ENCODE measurements at places on chromosomes 3 and 15.

DNA sequence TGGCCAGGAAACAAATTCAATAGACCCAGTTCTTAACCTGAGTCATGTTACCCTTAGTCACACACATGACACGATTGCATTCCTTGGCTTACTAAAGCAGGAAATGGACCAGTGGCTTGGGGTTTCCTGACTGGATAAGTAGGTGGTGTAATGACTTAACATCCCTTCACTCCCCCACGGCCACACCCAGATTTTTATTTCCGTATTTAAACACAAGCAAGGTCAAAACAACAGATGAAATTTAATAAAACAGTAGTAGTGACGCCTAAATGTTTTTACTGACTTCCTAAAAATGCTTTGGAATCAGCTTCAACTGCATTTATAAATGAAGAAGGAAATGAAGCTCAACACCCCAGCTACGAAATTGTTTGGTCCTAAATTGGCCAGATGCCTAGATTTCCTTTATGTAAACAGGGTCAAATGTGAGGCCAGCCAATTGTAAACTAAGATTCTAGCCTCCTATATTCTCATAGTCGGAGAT is 324.3 kb downstream of the CHST2 start:
- DNase-seq = peak; percentile 99

- peak; percentile 75 for DNase-seq
Measured at GRCh38 chr3:124599779-124600693, 130.2 kb upstream of the UMPS start.

DNA sequence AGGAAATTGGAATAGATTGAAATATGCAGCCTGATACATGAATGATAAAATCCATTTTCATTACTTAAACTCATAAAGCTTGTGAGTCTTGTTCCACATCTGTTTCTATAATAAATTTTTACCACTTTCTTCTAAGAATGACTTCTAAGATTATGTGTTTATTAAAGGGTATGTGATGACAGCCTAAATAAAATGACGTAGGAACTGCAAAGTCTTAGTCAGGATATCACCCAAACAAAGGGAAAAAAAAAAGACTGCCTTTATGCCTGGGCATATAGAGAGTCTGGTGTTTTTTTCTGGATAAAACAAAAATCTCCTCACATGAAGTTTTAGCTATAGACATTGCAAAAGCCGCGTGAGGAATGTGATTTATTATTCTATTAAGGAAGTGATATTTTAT is 844.0 kb downstream of the DIPK2A start:
- DNase-seq = no peak

DNA sequence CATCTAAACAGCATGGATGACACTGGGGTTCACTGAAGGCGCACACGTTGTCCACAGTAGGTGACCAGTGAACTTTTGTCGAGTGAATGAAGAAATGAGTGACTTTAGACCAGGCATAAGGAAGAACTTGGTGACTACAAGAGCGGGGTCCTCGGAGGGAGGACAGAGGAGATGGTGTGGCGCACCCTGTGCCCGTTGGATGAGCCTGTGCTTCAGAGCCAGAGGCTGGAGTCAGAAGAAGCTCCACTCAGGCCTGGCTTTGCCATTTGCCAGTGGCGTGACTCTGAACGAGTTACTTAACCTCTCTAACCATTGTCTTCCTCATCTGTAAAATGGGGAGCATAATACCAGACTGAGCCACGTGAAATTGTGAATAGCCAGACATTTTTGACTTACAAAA is 42.2 kb downstream of the MUC4 start:
- DNase-seq = no peak

GRCh38 chr3:129383292-129383860 is 45.1 kb downstream of the EFCAB12 start:
- DNase-seq = peak; percentile 72

- DNase-seq = no peak
Measured at GRCh38 chr15:30023798-30024295, 58.9 kb upstream of the GOLGA8J start.

DNA sequence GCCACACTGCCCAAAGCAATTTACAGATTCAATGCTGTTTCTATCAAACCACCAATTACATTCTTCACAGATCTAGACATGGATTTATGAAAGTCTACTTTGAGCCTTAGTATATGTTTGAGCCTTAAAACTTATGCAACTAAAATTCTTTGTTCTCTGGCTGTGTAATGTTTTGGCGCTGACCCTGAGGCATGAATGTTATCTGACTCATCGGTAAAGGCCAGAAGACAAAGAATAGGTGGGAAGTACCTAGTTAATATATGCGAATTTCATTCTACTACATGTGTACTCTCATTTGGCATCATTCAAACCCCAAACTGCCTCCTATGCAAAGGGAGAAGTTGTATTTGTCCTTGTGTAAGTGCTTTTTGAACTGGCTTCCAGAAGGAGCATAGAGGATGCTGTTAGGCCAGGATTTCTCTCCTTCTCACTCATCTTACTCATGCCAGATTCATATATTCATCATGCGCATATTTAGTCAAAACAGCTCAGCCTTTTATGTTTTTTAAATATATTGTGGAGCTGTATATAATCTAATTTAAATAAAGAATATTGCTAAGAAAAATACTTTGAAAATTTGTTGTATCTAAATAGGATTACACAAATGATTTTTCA is 204.2 kb downstream of the NFKBIZ start:
- peak; percentile 83 for DNase-seq

DNA sequence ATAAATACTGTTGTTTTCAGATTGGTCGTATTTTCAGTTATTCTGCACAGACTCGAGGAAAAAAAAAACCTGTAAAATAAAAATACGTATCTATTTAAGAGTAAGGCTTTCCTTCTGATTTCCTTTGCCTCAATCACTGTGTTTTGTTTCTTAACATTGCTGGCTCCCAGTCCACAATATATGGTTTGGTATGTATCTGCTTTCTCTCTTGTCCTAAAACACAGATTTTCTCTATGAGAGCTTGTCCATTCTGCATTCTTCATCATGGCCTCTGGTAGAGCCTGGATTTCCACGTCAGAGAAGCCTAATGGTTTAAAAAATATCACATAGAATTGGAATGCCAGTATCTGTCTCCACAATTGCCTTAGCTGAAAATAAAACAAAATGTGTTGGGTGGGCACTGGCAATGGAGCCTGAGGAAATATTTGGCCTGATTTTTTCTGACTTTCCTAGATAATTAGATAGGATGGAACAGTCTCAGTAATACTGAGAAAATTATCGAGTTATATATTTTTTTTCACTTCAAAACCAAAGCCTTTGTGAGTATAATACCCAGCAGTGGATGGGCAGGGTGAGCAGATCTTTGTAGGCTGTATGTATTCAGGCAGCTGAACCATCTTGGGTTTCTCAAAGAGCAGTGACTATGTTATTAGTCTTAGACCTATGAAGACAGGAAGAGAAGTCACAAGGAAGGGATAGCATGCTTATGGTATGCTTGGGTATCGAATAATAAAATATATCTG is 1.9 kb downstream of the CD200 start:
- no peak for DNase-seq

GRCh38 chr15:89442671-89443307 is 53.6 kb downstream of the RHCG start:
- DNase-seq = peak; percentile 32

DNA sequence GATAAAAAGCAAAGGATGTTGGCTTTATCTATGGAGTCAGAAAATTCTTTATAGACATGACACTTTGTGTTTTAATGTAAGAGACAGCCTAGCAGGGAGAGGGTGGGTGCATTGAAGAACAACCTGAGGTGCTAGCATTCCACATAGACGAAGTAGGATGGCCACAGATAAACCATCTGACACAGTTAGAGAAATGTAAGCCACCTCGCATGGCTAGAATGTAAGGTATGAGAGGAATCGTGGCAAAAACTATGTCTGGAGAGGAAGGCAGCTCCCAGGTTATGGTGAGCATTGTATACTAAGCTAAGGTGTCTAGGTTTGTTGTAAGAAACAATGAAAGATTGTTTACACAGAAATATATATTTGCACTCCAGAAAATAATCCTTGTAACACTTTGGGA is 194.0 kb upstream of the SLITRK3 start:
- DNase-seq = no peak

DNA sequence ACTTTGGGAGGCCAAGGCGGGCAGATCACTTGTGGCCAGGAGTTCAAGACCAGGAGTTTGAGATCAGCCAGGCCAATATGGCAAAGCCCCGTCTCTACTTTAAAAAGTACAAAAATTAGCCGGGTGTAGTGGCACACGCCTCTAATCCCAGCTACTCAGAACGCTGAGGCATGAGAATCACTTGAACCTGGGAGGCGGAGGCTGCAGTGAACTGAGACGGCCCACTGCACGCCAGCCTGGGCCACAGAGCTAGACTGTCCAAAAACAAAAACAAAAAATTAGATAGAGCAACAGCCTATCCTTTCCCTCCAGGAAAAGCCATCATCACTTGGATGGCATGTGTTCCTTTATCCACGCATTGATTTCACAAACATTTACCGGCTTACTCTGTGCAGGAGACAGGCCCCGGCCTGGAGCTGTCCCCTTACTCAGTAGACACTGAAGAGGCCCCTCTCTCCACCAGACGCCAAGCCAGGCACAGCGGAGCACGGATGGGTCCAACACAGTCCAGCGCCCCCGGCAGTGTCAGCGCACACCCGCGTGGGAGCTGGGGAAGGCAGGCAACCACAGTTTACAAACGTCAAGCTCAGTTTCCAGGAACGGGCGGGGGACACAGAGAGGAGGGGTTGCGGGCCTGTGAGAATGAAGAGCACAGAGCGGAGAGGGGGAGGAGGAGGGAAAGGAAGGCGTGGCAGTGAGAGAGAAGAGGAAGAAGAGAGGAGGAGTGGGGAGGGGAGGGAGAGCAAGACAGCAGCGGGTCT is 3.1 kb downstream of the GP5 start:
- no peak for DNase-seq

GRCh38 chr3:111548756-111549155 is 6.8 kb downstream of the CD96 start:
- no peak for DNase-seq

DNA sequence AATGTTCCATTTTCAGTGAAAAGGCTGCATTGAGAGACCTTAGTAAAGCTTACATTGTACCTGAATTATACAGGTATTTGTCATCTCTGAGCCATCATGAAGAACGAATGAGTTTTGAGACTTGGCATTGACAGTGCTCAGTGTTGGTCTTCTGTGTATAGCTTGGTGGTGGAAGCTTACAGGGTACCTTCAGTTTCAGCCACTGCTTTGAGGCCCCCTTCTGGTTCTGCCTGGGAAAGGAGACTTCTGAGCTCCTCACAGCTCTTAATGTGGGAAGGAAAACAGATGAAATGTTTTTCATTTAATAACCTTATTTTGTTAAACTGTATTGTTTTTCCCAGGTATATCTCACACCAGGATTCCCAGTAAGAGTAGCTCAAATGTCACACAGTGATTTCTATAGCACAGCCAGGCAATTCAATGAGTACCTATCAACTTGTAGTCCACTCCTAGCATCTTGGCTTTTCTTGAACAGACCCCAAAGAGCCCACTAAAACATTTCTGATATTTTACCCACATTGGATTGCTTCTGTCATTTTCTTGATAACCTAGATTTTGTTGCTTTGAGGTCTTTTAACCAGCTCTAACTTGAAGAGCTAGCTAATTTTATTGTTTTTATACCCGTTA is 5.6 kb downstream of the SERPINI1 start:
- peak; percentile 56 for DNase-seq

GRCh38 chr15:89531796-89532537 is 35.6 kb upstream of the RHCG start:
- peak; percentile 75 for DNase-seq

- DNase-seq = peak; percentile 3
Measured at GRCh38 chr3:82274897-82275296, 513.5 kb upstream of the GBE1 start.

- peak; percentile 26 for DNase-seq
Measured at GRCh38 chr3:197746801-197747237, 2.9 kb upstream of the FYTTD1 start.

DNA sequence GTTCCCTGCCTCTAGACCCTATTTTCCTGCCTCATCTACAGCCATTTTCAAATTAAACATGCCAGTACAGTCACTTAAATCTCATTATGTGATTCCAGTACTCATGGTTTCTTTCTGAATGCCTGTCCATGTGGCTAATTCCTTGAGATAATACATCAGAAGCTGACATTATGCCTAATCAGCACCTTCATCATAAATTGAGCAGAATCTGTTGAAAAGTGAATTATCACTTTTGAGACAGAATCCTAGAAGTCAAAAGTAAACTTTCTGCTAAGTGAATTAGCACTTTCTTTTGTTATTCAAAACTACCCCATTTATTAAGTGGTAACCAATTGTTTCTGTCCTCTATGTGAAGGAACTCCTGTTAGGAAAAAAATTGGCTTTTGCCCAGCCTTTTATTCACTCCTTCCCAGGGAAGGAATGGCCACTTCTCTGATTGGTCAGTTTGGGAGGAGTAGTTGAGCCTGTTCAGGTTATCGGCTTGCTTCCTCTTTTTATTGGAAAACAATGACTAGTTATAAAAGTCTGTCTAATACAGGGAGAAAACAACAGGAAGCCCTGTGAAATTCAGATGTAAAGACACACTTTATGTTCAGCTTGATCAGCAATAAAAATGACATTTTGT is 40.5 kb downstream of the OSTN start:
- no peak for DNase-seq

- DNase-seq = no peak
Measured at GRCh38 chr3:170606675-170607074, 20.8 kb upstream of the SLC7A14 start.

GRCh38 chr15:44490622-44491021 is 46.3 kb upstream of the EIF3J start:
- peak; percentile 21 for DNase-seq

- DNase-seq = no peak
Measured at GRCh38 chr3:158908187-158908734, 106.4 kb downstream of the MFSD1 start.

GRCh38 chr15:67907184-67907723 is 67.4 kb upstream of the RNU6-1 start:
- no peak for DNase-seq

DNA sequence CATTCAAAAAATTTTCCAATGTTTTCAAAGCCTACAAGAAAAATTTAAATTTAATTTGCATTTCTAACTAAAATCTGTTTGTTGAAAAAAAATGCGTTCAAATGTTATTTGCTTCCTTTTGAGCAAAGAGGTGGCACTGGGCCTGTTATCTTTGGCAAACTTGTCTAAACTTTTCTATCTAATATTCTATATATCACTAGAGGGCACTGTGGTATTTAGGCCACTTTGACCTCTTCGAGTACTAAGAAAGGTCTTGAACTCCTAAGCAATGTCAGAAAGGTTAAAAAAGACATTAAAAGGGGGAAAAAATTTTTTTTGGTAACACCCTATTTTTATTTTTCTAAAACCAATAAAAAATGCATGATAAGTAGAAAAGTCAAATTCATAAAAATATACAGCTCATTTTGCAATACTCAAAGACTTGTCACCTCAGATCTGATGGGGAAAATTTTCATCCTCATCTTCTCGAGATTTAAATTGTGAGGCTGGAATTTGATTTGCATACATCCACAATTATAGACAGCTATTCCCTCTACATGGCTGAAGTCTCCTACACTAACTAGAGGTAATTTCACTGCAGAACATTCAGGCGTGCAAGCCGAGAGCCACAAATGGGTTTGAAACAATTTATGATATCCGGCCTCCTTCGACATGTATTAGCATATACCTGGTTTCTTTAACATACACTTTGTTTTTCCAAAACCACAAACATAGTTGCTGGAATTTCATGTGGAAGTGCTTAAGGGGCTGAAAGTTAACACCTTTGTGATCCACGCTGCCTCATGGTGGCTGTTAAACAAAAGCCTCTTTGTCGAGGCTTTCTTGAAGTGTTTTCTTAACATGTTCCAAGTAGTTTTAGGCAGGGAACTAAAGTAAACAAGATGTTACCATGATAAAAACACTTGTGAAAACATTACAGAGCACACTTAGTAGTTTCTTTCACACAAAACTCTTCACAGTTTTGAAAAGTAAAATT is 576.4 kb downstream of the FOXP1 start:
- DNase-seq = peak; percentile 50
